Activated T-helper 1 cell treated with Interleukin-2 at 50 U/mL for 16 hours (primary cell): ENCODE measurements at places on chromosomes 11 and 22.

GRCh38 chr11:33723238-33723881 lies 12.9 kb downstream of the CD59 start:
- DNase-seq = no peak

DNA sequence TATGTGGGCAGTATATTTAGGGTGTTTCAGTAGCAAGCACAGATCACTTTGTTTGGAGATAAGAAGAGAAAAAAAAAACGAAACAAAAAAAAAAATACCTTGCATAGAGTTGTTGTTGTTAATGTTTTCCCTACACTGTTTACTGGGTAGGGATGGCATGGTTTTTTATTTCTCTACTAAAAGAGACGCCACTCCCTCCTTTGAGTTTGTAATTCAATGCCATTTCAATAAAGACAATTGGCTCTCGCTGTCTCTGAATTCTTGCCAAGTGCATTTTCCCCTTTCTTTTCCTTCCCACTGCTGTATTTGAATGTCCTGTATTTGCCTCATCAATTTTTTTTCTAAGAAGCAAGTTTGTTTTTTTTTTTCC lies 213.9 kb upstream of the UBASH3B start:
- DNase-seq = no peak

- no peak for DNase-seq
Observed at GRCh38 chr22:23122992-23123803, 18.6 kb downstream of the RSPH14 start.

DNA sequence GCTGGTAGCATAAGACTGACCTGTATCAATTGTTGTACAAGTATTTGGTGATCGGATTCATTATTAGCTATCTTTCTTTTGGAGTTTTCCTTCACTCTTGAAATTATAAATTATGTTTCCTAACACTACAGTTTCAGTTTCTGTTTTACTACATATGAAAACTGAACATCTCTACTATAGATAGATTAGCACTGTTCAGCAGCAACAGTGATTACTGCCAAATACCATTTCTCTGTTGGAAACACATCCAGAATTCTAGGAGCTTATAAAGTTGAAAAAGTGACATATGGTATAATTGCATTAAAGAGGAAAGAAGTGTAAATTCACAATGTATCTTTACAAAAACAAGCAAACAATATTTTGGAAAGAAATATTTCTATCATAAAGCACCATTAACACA lies 118.5 kb upstream of the GRIA4 start:
- DNase-seq = no peak

DNA sequence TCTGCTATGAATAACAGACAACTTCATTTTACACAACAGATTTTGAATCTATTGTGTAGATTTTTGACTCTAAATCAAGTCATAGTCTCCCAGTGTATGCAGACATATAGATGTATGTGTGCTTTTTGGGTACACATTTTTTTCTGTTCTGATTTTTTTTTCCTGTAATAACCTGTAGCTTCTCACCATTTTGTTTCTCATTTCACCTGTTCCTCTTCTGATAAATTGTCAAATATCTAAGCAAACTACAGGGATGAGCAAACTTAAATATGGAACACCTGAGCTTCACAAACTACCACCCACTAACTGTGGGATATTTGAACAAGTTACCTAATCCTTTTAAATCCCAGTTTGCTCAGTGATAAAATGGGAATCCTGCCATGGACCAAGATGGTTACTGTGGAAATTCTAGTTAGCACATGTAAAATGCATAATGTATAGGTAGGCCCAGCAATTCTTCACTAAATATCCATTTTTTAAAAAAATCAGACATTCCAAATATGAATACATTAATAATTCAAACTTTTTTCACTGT lies 15.7 kb downstream of the LGR4 start:
- no peak for DNase-seq

- no peak for DNase-seq
Observed at GRCh38 chr11:85540181-85540580, 87.0 kb downstream of the DLG2 start.

DNA sequence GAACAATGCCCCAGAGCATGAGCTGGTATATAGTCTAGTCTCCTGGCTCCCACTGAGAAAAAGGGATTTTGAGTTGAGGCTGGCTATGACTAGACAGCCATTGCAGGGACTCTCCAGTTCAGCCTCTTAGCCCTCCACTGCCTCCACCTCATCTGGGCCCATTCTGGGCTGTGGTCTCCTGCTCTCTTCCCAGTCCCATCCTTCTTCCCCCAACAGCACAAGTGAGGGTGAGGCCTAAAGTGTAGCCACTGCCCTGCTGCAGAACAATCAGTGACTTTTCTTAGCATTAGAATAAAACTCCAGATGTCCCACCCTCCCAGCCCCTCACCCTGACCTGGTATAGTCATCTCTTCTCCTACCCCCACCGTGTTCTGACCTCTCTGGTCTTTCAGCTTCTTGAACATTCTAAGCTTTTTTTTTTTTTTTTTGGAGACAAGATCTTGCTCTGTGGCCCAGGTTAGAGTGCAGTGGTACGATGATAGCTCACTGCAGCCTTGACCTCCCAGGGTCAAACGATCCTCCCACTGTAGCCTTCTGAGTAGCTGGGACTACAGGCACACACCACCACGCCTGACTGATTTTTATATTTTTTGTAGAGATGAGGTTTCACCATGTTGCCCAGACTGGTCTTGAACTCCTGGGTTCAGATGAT lies 4.3 kb downstream of the MED15 start:
- DNase-seq = no peak

GRCh38 chr11:72598466-72598865 lies 75.8 kb downstream of the PDE2A start:
- DNase-seq = no peak

DNA sequence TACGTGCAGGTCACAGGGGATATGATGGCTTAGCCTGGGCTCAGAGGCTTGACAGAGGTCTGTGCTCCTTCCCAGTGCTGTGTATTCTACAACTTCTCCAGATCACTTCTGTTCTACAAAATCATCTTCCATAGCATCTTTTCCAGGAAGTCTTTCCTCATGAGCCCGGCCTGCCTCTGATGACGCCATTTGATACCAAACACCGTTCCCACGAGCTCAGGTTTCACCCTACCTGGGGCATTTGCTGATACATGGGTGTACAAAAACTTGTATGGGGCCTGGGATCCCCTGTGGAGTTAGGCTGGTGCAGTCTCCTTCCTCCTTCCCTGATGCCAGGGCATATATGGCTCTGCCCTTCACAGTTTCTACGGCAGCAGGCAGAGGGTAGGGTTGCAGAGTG lies 78.7 kb downstream of the NECTIN1 start:
- no peak for DNase-seq

GRCh38 chr11:26837154-26837553 lies 115.3 kb upstream of the SLC5A12 start:
- no peak for DNase-seq

- DNase-seq = no peak
Observed at GRCh38 chr11:61586792-61587430, 6.0 kb upstream of the SYT7 start.

GRCh38 chr11:65130631-65131416 lies 3.5 kb downstream of the SYVN1 start:
- no peak for DNase-seq

DNA sequence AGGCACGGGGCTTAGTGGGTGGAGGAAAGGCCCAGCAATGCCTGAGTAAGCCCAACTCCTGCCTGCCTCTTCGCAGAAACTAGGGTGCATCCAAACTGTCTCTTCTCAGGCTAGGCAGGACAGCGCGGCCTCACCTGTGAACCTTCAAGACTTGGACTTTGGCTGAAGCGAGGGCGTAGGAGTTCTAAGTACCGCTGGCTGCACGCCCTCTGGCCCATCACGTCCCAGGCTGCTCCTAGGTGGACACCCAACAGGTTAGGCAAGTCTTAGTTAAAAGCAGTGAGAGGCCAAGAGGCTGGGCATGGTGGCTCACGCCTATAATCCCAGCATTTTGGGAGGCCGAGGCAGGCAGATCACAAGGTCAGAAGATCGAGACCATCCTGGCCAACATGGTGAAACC lies 1.8 kb upstream of the DDB2 start:
- DNase-seq = no peak

GRCh38 chr11:109026891-109027489 lies 362.1 kb downstream of the DDX10 start:
- DNase-seq = no peak

GRCh38 chr11:15258433-15259165 lies 143.9 kb downstream of the INSC start:
- DNase-seq = no peak

DNA sequence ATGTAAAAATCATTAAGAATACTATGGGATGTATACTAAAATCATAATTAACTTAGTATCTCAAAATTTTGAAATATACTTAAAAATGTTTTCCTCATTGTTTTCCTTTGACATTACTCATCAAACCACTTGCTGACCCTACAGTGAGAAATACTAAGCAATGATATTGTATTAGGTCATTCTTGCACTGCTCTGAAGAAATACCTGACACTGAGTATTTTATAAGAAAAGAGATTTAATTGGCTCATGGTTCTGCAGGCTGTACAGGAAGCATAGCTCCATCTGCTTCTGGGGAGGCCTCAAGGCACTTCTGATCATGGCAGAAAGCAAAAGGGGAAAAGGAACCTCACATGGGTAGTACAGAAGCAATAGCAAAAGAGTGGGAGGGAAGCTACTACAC lies 950.9 kb upstream of the CHORDC1 start:
- DNase-seq = no peak

DNA sequence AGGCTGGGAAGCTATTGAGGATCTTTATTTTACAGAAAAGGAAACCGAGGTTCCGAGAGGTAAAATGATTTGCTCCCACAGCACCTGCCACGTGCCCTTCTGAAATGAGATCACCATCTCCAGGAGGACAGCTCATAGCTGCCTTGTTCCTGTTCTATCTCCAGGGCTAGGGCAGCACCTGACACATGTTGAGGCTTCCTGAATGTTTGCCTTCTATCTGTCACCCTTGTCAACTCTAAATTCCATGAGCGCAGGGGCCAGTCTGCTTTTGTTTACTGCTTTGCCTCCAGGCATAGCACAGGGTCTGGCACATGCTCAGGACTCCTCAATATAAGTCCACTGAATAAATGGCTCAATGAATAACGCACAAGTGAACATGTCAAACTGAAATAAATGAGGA lies 24.1 kb downstream of the ASCC2 start:
- no peak for DNase-seq

DNA sequence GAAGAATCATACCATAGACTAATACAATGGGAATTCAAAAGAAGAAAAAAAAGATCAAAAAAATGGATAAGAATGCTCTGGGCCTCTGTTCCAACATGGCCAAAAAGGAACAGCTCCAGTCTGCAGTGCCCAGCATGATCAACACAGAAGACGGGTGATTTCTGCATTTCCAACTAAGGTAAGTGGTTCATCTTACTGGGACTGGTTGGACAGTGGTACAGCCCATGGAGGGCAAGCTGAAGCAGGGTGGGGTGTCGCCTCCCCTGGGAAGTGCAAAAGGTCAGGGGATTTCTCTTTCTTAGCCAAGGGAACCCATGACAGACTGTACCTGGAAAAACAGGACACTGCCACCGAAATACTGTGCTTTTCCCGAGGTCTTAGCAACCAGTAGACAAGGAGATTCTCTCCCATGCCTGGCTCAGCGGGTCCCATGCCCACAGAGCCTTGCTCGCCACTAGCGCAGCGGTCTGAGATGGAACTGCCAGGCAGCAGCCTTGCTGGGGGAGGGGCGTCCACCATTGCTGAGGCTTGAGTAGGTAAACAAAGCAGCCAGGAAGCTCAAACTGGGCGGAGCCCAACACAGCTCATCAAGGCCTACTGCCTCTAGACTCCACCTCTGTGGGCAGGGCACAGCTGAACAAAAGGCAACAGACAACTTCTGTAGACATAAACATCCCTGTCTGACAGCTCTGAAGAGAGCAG lies 428.4 kb downstream of the MN1 start:
- DNase-seq = no peak

DNA sequence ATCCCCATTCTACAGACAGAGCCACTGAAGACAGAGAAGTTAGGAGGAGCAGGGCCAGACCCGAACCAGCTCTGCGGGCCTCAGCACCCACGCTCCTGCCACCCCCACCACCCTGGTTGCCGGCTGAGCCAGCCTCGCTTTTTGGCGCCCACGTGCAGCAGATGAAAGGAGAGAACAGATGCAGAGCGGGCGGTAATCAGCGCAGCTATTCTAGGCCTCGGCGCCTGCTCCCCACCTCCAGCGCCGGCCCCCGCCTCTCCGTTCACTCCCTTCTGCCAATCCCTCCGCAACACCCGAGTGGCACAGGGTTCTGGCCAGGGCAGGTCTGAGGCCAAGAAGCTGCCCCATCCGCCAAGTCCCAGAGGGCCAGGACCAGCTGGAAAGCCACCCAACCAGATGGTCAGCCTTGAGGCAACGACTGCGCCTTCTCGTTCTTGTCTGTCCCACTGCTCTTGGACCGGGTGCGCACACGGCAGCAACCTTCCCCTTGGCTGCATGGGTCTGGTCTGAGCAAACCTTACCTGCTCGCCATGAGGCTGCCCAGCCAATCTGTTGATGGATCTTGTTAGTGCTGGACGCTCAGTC lies 16.8 kb downstream of the DNAL4 start:
- DNase-seq = no peak

GRCh38 chr11:67281552-67282150 lies 7.5 kb upstream of the ANKRD13D start:
- DNase-seq = no peak

GRCh38 chr22:29344137-29344536 lies 28.6 kb upstream of the RASL10A start:
- DNase-seq = no peak

DNA sequence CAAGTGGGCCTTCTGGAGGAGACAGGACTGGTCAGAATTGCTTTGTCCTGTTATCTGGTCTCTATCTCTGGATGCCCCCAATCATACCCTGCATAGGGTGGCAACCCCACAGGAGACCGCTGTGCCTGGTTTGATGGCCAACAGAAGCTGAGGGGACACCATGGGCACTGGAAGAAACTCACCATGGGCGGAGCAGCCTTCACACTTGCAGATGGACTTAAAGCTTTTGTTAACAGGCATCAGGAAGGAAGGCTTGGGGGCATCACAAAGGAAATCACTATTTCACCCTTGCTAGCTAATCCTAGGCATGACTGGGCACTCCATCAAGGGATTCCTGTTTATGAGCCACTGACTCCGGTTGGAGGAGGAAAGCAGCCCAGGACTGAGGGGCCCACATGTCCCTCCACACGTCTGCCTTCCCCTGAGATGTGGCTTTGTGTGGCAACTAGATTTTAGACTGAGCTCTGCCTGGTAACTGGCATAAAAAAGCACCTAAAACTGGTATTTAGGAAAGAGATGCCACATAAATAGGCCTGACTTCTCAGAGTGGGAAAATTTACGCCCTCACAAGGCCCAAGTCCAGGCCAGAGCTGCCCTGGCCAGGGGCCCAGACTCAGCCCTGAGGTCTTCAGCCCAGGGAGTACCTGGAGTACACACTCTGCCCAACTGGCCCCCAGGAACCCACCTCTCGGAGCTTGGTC lies 57.0 kb upstream of the LYVE1 start:
- no peak for DNase-seq
